HFF-Myc (cell line): ENCODE measurements at places on chromosomes 6 and 20.

DNA sequence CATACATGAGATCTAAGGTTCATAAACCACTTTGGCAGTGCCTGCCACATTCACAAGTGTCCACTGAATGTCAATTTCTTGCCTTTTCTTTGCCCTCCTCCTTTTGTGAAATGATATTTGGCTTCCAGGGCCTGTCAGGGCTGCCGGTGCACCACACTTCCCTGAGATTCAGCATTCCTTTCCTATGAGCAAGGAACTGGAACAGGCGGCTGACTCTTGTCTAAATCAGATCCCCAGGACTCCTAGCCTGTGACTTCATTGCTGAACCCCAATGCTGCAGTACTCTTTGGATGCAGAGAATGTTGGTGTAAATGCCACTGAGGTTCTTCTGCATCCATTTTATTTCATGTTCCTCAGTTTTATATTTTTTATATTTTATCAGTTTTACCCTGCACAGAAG, 172.2 kb downstream of the ARID1B start:
- DNase-seq: peak; percentile 25

DNA sequence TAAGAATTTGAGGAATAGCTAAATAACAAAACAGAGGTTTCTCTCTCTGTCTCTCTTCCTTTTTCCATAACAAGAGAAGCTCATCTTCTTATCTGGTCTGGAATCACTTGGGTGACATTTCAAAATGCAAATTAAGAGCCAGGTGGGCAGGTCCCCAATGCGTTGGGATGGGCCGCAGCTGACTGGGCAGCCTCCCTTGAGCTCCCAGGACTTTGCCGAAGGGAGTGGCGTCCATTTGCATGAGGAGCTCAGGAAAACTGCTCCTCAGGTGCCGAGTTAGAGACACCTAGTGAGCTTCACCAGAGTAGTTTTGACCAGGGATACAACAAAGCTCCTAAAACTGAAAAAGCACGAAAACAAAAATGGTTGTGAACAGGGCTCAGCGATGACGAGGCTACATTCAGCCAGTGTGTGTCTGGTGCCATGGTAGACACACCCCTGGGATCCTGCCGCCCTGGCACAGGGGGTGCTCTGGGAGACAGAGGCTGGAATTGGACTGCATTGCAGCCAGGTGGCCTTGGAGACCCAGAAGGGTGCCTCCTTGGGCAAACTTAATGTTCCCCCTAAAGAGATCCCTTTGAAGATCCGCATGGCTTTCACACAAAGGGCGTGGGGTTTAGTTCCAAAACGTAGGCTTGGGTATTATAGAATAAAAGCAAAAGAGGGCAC, 13.5 kb upstream of the SERPINB6 start:
- DNase-seq: no peak

GRCh38 chr6:119470893-119471542, 121.5 kb upstream of the MAN1A1 start:
- DNase-seq: no peak

DNA sequence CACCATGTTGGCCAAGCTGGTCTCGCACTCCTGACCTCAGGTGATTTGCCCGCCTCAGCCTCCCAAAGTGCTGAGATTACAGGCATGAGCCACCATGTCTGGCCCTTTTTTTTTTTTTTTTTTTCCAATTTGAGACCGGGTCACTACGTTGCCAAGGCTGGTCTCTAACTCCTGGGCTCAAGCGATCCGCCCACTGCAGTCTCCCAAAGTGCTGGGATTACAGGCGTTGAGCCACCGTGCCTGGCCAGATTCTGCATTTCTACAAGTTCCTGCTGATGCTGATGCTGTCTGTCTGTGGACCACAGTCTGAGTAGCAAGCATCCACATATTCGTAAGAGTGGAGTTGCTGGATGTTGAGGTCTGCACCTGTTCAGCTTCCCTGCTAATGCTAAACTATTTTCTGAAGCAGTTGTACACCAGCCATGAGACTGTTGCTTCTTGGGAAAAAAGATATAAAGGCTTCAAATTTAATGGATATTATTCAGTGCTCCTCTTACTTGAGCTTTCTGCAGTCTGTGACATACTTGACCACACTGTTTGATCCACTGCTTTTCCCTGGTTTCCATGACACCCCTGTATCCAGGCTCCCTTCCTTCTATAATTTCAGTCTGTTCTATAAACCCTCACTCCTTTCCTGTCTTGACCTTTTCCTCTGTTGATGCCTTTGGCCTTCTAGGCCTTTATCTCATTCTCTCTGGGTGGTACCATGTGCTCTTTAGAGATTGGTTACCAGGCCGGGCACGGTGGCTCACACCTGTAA, 10.1 kb upstream of the ZBTB12 start:
- no peak for DNase-seq

DNA sequence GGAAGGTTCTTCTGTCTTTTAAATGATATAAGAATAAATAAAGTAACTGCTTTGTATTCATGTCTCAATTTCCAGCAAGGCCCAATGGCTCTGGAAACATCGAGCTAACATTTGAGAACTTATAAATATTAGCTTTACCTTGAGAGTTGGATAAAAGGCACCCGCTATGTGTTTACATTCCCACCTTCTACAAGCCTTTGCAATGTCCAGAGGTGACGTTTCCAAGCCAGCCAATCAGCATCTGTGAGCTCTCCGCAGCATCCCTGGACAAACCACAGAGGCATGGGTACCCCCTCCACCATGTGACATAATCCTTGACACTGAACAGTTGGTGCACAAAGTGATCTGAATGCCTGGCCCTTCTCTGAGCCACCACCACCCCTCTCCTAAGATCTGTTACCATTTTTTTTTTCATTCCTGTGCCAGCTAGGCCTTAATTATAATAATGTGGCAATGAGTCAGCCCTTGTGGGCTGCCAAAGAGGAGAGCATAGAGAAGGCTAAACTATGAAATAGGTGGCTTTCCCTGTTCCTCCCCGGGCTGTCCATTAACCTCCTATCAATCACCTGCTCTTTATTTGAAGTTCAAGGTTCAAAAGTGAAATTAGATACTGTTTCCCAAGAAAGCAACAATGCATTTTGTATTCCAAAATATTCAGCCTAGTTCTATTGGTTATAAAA, 4.1 kb downstream of the CBLN4 start:
- no peak for DNase-seq

DNA sequence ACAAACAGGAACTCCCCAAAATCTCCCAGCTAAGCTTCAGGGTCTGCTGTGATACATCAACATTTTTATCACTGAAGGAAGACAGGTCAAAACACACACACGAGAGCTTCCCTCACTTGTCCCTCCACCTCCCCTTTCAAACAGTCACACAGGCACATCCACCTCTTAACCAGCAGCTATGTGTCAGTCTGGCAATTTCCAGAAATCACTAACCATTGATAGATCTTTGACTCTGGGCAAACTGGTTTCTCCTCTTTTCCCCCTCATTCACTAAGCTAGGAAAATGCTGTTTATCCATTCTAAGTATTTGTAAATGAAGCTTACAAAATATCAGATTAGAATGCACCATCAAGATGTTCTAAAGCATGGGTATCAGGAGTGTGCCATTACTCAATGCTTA, 87.8 kb downstream of the DCDC2 start:
- no peak for DNase-seq

DNA sequence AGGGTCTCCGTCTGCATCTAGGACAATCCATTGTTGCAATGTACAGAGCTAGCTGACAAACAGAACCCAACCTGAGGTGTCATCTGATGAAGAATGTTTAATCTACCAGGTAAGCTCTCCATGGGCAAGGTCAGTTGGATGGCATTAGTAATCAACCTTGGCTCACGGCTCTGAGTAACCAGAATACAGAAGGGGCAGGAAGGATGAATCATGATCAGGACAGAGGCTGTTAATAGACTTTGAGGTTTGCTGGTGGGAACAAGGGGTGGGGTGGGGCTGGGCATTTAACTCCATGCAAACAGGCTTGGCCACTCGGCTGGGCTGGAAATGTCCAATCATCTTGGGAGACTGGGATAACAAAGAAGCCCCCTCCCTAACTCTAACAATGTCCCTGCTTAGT, 77.1 kb upstream of the MRPS10 start:
- no peak for DNase-seq

DNA sequence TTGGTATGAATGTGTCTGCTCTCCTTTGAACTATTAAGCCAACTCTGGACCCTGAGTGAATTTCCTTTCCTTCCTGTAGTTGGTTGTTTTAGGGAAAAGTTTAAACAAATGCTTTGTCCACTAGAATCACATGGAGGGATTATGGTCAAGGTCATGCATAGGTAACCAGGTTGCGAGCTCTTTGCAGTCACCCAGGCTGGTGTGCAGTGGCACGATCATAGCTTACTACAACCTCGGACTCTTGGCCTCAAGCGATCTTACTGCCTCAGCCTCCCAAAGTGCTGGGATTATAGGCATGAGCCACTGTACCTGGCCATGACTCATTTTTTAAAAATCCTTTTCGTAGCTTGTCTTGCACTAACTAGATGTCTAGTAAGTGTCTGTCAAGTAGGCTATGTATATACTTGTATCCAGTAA, 88.0 kb upstream of the SOX4 start:
- DNase-seq: no peak

DNA sequence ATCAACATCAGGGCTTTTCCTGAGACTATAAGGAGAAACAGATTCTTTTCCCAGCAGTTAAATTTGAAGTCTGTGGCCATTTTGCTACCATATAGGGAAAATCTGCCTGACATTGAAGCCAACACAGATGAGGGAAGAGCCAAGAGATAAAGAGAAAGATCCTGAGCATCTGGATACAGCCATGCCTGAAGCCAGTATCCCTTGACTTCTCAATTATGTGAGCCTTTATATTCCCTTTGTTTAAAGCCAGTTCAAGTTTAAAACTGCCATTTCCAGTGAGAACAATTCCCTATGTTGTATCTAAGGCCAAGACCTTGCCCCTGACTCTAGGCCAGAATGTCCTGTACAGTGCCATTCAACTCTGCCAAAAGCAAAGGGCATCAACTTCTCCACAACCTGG, 3.8 kb upstream of the NRSN2 start:
- DNase-seq: no peak

- DNase-seq: no peak
Measured at GRCh38 chr6:30647242-30648116, 546 bp downstream of the C6orf136 start.

GRCh38 chr6:44494011-44494501, 106.5 kb downstream of the CDC5L start:
- no peak for DNase-seq

- DNase-seq: no peak
Measured at GRCh38 chr20:23366384-23366783, 4.4 kb downstream of the GZF1 start.

DNA sequence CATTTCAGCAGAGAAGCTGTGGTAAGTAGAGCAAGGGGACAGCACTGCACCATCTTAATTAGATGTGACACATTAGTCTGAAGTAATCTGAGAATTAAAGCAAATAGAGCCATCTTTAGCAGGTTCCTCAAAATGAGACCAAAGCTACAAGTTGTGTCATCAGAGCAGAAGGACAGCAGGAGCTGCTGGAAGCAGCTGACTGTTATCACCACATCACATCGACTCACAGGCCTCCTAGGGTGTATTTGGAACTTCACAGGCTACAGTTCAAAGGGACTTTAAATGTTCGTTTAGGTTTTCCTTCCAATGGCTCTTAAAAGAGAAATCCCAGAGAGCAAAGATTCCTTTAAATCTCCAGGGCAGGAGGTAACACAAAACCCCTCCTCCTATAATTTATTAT, 69.5 kb downstream of the LCA5 start:
- no peak for DNase-seq

DNA sequence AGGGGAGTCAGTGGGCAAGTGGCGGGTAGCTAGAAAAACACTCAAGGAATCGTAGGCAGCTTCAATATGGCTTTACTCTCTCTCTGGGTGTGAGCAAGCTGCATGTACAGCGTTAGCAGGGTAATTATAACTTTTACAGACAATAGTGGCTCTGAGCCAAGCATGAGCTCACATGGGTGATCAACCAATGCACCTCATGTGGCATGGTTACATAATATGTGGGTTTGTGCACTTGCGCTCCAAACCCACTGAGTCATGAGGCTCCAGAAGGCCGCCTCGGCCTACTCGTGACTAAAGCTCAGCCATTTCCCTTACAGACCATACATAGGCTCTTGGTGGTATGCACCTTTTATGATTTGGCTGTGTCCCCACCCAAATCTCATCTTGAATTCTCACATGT, 78.4 kb upstream of the FBXL4 start:
- no peak for DNase-seq

DNA sequence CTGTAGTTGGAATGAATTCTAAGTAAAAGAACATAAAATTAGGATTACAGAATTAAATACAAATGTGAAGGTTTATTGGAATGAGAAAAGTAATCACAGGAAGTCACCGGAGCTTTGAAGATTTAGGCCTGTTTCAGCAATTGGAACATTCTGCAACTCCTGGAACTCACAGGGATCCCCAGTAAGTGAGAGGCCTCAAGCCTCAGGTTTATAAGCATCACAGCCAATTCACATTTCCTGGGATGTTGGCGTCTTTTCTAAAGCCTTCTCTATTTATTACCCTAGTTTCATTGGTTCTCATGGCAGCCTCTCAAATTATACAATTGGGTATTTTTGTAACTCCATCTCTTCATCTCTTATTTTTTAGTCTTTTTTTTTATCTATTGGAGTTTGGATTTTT, 90.4 kb upstream of the HIVEP1 start:
- DNase-seq: no peak

- DNase-seq: no peak
Measured at GRCh38 chr6:56649053-56649769, 6.5 kb upstream of the DST start.

DNA sequence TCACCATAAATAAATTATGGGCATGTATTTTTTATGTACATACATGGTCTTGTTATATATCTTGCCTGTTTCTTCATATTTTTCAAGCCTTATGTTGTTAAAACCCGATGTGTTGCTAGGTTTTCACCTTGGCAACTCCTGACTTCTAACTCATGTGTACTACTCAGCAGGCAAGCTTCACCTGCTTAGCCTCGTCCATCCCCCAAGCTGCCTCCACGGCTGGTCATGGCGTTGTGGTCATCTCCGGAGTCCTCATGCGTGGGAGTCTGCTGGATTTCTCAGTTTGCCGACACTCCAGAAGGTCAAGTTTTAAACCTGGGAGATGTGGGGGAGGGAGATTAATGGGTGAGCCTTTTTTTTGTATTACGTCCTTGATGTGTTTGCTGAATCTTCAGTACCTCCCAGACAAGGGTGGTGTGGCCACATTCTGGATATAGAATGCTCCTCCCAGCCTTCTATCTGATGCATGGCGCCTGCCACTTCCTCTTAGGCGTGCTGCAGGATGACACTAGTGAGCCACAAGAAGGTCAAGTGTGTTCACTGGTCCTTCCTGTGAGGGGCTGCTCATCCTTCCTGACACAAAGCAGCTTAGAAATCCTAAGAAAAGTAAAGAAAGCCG, 26.6 kb upstream of the EDN3 start:
- DNase-seq: no peak

DNA sequence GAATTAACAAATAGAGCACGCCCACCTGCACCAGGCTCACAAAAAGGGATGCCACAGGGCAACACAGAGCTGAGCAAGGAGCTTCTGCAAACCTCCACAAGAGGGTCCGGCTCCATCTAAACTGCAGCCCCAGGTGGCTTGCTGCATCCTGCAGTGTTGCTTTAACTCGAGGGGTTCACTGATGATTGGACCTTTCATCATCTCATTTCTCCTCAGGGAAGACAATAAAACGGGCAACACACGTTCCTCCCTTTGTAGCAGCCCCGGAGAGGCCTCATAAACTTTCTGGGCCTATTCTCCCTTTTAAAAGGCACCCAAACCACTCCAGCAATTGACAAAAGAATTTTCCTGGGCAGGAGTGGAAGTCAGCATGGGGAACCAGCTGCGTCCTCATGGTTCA, 161.5 kb upstream of the CDH4 start:
- no peak for DNase-seq

- peak; percentile 33 for DNase-seq
Measured at GRCh38 chr6:142474531-142475289, 172.9 kb downstream of the ADGRG6 start.

- peak; percentile 32 for DNase-seq
Measured at GRCh38 chr6:14763139-14763538, 482.7 kb upstream of the JARID2 start.
